ENCODE measurements at places on chromosomes 4 and X.

DNA sequence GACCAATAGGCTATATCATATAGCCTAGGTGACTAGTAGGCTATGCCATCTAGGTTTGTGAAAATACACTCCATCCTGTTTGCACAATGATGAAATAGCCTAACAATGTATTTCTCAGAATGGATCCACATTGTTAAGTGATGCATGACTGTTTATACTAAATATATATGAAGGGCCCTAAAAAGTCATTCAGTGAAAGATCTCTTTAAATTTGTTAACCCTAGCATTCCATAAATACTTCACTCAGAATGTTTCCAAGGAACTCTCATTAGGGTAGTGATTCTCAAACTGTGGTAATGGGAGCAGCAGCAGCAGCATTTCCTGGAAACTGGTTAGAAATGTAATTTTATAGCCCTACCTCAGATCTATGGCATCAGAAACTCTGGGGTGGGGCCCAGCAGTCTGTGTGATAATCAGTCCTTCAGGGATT, 74.9 kb downstream of the PRRG1 start:
- peak; percentile 62 for DNase-seq

- DNase-seq, result no peak
Measured at GRCh38 chr4:6876440-6876839, 33.2 kb upstream of the TBC1D14 start.

DNA sequence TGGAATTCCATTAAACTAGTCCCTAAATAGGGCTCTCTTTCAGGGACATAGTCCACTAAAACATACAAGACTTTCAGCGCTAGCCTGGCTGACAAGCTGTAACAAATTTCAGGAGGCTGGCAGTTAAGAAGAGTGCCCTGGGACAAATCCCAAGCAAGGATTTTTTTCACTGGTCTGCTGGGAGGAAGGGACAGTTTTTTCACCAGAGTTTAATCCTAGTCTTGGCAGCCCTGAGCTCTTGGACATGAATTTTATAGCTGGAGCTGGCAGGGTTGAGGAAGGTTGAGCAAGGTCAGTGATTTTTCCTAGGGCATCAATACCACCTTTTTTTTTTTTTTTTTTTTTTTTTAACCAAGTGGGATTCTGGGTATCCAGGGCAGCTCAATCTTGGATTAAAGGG, 184.4 kb downstream of the SH2D1A start:
- DNase-seq, result no peak

GRCh38 chr4:57023104-57023503, 44.4 kb downstream of the POLR2B start:
- DNase-seq, result peak; percentile 88

- no peak for DNase-seq
Measured at GRCh38 chrX:2697741-2698299, 6.7 kb downstream of the CD99 start.

- no peak for DNase-seq
Measured at GRCh38 chr4:147492306-147492705, 11.4 kb downstream of the EDNRA start.

- DNase-seq, result no peak
Measured at GRCh38 chrX:1589356-1590130, 1.9 kb upstream of the AKAP17A start.

GRCh38 chrX:13664020-13664419, 11.1 kb downstream of the TCEANC start:
- no peak for DNase-seq

GRCh38 chr4:8427761-8428287, 12.7 kb downstream of the ACOX3 start:
- DNase-seq, result no peak

- no peak for DNase-seq
Measured at GRCh38 chrX:150587585-150588503, 19.4 kb downstream of the MTM1 start.
